ENCODE measurements at places on chromosomes 2 and 18.

GRCh38 chr2:85748985-85749875, 4.6 kb upstream of the ATOH8 start:
- no peak for DNase-seq

DNA sequence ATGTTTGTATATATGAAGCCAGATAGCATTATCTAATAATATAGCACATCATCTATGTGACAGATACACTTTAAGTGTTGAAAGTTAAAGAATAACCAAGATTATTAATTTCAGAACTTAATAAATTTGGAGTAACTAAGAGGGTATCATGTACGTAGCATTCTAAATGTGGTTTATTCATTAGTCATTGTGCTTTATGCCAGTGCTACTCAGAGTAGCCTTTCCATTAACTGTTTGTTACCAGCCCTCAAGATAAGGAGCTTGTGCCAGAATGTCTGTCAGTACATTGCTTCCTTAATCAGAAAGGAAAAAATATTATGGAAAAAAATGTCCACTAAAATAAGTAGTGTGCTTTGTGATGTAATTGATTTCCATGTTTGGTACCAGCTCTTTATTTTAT, 94.9 kb upstream of the TWSG1 start:
- no peak for DNase-seq

GRCh38 chr18:51278045-51278649, 80.7 kb upstream of the MEX3C start:
- peak; percentile 13 for DNase-seq

DNA sequence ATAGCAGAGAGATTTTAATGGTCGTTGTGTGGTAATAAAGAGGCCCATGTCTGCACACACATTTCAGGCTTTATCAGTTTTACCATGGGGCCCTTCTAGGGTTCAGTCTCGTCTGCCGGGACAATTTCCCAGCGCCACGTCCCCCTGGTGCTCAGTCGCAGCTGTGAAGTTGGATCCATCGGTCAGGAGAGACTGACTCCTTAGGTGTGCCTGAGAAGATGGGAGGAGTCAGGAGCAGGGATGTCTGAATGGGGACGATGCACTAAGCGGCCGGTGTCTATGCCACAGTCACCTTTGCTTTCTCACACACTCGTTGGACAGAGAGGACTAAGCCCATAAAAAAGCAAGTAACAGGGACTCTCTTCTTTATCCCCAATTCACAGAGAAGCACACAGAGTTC, 71.4 kb downstream of the TWIST2 start:
- no peak for DNase-seq

GRCh38 chr18:54860941-54861340, 32.7 kb downstream of the RAB27B start:
- DNase-seq, result no peak

GRCh38 chr2:231886071-231886681, 40.0 kb downstream of the NPPC start:
- no peak for DNase-seq

DNA sequence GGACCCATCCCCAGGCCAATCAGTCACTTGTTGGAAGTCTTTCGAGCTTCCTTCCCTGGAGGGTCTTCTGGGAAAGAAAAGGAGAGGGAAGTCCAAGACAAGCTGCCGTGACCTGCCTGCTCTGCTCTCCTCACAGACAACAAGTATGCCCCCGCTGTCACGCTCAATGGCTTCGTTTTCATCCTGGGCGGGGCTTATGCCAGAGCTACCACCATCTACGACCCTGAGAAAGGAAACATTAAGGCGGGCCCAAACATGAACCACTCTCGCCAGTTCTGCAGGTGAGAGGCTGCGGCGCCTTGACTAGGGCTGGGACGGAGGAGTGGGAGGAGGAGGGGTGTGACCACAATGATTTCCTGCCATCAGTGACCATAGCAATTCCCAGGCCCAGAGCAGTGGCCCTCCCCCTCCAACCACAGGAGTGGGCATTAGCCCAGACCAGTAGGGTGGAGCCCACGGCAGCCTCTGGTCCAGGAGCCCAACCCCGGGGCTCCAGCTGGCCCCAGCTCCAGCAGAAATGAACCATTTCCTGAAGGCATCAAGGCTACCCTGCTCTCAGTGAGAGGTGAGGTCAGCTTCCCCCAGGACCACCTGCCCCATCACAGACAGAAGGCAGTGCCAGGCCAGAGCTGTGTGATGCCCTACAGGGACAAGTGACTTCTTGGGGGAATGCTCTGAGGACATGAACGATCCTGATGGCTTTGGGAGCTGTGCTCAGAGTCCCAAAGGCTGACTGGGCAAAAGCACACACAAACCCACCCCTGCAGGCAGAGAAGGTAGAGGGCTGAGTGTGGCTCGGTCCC, 223.1 kb downstream of the ATAD2B start:
- DNase-seq, result no peak

DNA sequence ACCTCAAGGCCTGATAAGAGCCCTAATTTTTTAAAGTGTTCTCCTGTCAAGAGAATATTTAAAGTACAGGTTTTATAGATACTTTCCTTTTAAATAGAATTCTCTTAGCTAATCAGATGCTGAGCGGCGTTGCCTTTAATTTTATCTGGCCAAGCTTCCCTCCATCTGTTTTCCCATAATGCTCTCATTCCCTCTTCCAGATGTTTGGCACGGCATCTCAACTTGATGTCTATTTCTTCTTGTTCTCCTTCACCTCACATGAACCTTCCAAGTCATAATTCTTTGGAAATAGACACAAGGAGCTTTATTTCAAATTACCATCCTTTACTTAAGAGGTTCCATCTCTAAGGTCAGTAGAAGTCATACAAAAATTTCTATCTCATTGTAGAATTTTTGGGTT, 76.1 kb upstream of the CPO start:
- DNase-seq, result no peak

- no peak for DNase-seq
Measured at GRCh38 chr18:69865776-69866175, 81.9 kb downstream of the CD226 start.

DNA sequence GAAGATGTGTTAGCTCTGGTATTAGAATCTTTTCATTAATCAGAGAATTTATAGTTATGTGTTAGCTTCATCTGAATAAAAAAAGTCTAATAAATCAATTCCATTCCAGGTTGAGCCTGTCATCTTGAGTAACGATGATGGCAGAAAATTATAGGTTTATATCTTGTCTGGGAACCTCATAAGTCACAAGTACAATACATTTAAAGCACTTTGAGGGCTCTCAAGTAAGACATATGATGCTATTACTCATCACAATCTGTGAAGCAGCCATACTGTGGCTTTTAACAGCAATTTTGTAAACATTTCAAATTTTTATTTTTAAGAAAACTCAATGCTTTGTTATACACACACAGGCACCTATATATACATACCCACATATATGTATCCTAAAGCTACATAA, 484.1 kb upstream of the VRK2 start:
- DNase-seq, result no peak

- DNase-seq, result no peak
Measured at GRCh38 chr2:201150454-201151020, 32.4 kb upstream of the CASP10 start.

DNA sequence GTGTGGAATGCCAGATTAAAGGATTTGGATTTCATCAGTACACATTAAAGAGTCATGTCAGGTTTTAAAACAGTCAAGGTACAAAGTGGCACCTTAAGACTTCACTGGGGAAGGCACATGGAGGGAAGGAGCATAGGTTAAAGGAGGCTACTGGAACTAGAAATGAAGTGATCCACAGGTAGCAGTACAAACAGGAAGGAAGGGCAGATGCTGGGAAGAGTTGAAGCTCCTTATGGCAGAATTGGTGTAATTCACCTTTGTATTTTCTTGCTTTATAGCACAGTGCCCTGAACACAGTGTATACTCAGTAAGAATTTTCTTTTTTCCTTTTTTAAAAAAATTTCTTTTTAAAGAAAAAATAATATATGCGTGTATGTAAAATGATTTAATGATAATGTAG, 177.1 kb downstream of the BABAM2 start:
- no peak for DNase-seq

- no peak for DNase-seq
Measured at GRCh38 chr2:176679061-176679669, 409.9 kb downstream of the MTX2 start.

- DNase-seq, result peak; percentile 19
Measured at GRCh38 chr2:50492477-50492851, 539.5 kb downstream of the NRXN1 start.

- no peak for DNase-seq
Measured at GRCh38 chr18:6315517-6316331, 99.0 kb downstream of the L3MBTL4 start.

DNA sequence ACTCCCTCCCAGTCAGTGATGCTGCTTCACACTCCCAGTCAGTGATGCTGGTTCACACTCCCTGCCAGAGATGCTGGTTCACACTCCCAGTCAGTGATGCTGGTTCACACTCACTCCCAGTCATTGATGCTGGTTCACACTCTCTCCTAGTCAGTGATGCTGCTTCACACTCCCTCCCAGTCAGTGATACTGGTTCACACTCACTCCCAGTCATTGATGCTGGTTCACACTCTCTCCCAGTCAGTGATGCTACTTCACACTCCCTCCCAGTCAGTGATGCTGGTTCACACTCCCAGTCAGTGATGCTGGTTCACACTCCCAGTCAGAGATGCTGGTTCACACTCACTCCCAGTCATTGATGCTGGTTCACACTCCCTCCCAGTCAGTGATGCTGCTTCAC, 34.3 kb upstream of the KCNG2 start:
- DNase-seq, result no peak

DNA sequence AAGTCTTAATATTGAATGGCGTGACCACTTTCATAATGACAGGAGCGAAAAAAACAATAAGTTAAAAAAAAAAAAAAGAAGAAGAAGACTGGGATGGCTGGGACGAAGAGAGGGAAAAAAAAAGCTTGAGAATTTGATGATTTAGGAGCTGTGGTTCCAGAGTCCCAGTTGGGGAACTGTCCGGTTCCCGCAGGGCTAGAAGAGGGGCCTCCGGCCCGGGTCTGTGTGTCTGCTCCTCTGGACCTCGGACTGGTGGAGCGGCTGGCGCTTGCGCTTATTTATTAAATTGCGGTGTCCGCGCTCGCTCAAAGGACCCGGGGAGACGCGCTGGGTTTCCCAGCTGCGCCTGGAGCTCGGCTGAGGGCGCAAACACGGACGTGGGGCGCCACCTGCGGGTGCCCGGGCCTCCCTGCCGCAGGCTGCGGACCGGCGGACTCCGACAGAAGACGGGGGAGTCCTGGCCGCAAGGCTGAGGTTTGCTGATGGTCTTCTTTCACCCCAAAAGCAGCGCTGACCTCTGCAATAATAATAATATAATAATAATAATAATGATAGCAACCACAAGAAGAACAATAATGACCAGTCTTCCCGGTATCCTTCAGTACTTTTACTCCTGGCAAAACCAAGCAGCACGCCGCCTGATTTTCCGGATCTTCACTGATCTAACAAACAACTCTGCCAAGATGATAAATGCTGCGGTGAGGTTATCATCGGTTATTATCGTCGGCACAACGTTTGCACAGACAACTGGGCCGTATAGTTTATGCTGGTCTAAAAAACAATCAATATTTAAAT, at the start of gene CBLN2:
Gene CBLN2, minus strand, starts transcription at position 251 of the 795 bp plus-strand sequence. CDS start 2,182 bp downstream, outside the sequence.
- DNase-seq, result no peak

DNA sequence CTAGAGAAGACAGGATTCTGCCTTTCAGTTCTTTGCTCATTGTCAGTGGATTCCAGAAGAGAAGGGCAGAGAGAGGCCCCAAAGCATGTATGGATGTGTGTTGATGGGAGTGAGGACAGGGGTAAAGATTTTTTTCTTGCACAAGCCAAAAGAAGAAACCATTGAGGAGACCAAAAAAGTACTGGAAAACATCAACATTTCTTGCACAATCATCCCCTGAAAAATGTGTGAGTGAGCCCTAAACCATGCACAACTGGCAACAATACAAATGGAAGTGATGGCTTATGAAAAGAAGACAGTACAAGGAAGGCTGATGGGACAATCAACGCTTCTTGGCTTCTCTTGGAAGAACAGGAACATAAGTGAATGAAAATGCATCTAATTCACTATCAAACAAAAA, 5.6 kb upstream of the SMAD7 start:
- no peak for DNase-seq

DNA sequence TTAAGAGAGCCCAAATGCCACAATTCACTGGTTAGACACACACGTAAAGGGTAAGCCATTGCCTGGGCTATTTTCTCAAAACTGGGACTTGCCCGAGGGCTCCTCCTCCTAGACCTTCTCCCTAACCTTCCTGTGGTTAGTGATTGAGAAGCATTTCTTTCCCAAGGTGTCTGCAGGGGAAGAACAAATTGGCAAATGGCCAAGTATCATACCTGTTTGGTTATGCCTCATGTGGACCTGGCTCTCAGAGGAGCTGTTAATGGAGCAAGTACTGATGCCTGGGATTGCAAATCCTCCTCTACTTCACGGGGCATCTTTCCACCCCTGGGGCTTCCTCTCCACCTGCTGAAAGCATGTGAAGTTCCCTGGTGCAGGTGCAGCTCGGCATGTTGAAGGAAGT, 187.5 kb upstream of the CYRIA start:
- DNase-seq, result no peak

- DNase-seq, result no peak
Measured at GRCh38 chr2:145028101-145028920, 508.4 kb upstream of the ZEB2 start.

GRCh38 chr18:56458770-56459712, 179.4 kb downstream of the TXNL1 start:
- no peak for DNase-seq

GRCh38 chr2:236105955-236106607, 62.1 kb downstream of the GBX2 start:
- DNase-seq, result no peak

- DNase-seq, result no peak
Measured at GRCh38 chr2:237921967-237922492, 44.8 kb upstream of the UBE2F start.

GRCh38 chr2:6657136-6657535, 208.6 kb downstream of the CMPK2 start:
- no peak for DNase-seq

- no peak for DNase-seq
Measured at GRCh38 chr2:7813541-7814292, 868.1 kb upstream of the ID2 start.

DNA sequence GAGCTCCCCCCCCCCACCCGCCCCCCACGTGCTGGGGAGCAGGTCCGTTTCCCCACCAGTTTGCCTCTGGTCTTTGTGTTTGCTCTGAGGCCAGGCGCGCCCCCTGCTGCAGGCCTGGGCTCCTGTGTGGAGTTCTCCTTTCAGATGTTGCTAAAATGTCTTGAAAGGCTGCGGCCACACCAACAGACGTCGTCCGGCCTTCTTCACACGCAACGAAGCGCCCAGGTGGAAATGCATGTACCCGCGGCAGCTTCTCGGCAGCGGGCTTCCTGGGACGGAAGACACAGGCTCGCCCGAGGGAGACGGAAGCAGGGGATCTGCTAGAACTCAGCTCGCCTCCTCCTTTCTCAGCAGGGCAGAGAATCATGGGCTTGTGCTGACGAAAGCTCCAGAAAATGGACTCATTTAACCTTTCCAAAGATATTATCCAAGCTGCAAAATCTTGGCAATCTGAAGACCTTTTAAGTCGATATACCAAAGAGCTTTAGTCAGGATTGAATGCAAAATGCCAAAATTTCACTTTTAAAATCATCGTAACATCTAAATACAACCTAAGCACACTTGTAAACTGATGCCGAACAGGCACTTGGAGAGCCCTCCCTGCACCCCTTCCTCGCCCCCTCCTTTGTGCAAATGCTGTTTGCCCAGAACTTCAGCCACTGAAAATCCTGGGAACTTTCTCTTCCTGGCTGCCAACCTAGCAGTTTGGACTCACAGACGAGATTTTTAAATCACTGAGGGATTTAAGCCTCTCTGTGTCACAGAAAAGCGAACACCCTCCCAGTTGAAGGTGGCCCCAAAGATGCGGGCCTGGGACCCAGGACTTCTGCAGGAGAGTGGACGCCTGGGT, 125.5 kb upstream of the ZNF516 start:
- DNase-seq, result peak; percentile 10
